NCI-H1048 (cell line): ENCODE measurements at places on chromosomes 2 and 18.

- no peak for DNase-seq
Measured at GRCh38 chr2:117137371-117137770, 677.1 kb upstream of the DDX18 start.

DNA sequence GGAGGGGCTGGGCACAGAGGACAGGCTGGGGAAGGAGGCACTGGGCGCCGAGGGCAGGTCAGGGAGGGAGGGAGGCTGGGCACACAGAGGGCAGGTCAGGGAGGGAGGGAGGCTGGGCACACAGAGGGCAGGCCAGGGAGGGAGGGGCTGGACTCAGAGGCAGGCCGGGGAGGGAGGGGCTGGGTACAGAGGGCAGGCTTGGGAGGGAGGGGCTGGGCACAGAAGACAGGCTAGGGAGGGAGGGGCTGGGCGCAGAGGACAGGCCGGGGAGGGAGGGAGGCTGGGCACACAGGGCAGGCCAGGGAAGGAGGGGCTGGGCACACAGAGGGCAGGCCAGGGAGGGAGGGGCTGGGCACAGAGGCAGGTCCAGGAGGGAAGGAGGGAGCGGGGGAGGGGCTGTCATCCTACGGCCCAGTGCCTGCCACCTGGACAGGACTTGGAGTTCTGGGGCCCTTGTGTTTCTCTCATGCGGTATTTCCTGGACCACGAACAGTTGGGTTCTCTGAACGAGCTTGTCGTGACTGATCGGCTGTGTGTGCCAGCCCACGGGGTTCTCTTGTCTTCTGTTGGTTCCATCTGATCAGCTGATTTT is 46.7 kb upstream of the KCNG2 start:
- no peak for DNase-seq

DNA sequence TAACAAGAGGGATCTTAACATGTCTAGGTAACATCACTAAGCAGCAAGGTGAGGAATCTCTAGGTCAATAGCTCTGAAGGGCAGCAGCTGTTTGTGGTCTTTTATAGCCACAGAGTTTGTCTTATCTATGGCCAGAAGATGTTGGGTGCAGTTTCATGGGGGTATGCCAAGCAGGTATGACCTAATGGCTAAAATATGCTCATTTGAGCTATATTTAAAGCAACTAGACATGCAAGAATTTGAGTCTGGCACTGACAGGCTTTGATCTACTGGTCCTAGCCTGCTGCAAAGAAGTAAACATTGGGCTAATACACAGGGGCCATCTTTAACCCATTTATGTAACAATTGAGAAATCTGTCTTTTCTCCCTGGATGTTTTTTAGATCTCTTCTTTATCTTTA is 13.9 kb upstream of the UGP2 start:
- DNase-seq, result no peak

DNA sequence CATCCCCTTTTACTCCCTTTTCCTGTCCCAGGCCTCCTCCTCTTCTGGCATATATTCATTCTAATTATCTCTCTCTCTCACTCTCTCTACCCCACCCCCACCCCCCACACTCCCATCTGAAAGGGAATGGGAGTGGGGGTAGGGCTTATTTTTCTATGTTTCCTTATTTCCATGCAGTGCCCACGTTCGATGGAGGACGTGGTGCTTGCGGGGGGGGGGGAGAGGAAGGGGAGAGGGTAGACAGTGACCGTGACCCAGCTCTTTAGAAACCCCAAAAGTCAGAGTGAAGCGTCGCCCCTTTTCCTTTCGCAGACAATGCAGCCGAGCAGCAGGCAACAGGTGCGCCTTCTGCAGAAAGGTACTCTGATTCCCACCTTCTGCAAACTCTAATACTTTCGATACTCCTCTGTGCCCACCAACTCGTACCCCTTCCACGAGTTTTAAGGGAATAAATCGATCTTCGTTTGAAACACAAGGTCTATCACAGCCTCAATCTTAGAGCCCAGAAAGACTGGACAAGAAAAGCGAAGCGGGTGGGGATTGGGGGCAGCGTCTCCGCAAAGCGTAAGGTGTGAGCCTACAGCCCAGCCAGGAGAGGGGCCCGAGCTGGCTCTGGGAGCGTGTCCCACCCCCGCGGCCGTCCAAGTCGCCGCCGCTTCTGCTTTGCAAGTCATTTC is 891 bp upstream of the NR4A2 start:
- no peak for DNase-seq

DNA sequence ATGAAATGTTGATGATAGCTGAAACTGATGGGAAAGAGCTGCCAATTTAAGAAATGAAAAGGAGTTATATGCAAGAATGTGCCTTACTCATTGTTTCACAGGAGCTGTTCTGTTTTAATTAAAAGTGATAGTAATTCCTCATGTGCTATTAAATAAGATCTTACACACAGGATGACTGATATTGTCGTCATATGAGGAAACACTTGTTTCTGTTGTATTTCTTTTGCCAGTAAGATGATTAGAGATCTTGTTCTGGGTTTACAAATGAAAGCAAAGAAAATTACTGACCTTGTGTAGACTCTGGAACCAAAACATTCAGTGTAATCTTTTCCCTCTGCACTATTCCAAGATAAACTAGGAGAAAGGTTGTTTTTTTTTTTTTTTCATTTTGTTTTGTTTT is 123.6 kb downstream of the MAP3K20 start:
- DNase-seq, result no peak

DNA sequence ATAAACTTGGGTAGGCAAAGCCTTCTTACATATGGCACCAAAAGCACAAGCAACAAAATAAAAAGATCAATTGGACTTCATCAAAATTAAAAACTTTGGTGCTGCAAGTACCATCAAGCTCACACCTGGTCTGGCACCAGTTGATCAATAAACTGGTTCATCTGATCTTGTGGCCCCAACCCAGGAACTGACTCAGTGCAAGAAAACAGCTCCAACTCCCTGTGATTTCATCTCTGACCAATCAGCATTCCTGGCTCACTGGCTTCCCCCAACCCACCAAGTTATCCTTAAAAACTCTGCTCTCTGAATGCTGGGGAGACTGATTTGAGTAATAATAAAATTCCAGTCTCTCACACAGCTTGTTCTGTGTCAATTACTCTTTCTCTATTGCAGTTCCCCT is 8.4 kb downstream of the EPG5 start:
- DNase-seq, result no peak

GRCh38 chr2:190718652-190719526 is 70.0 kb downstream of the NAB1 start:
- no peak for DNase-seq

- no peak for DNase-seq
Measured at GRCh38 chr2:215416656-215417055, 19.2 kb downstream of the FN1 start.

DNA sequence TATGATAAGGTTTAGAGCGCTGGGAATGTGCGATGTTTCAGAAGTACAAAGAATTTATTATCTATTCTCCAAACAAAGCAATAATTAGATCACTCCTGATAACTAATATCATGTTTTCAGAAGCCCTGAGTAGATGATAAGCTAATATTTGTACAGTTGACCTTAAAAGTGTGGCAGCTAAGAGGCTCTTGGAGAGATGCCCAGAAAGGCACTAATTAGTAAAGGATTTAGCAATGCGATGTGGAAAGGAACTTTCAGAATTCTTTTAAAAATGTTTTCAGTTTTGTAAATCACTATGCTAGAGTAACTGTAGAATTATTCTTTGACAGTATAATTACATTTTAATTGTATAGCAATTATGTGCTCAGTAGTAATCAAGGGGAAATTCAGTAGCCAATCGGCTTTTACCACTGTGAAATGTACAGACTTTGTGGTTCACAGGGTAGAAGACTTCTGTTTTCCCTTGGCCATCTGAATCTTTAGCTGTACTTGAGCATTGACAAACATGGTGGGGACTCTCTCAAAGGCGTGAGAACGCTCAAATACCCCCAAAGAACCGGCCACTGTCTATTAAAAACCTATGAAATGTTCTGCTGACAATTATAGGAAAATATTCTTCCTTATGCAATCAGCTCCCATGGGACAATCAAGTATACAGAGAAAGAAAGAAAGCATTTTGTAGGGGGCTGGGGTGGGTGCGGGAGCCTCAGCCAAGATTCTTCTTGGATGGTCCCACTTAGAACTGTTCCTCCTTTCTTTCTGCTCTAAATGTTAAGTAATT is 262.8 kb upstream of the AGAP1 start:
- no peak for DNase-seq

DNA sequence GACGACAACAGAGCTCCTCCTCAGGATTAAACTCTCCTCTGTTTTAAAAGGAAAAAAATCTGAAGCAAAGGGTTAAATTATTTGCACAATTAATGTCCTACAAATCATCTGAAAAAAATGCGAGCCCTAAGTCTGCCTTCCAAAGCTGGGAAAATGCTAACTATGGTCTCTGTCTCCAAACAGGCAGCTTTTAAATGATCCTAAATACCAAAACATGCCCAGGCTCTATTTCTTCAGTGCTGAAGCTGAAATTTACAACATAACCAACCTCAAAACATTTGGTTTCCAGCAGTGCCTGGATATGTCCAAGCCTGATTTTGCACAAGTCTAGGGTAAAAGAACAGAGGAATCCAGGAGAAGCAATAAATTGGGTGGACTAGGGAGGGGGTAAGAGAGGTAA is 57.2 kb downstream of the LBH start:
- DNase-seq, result no peak

GRCh38 chr2:51013079-51013932 is 18.6 kb downstream of the NRXN1 start:
- DNase-seq, result peak; percentile 32

DNA sequence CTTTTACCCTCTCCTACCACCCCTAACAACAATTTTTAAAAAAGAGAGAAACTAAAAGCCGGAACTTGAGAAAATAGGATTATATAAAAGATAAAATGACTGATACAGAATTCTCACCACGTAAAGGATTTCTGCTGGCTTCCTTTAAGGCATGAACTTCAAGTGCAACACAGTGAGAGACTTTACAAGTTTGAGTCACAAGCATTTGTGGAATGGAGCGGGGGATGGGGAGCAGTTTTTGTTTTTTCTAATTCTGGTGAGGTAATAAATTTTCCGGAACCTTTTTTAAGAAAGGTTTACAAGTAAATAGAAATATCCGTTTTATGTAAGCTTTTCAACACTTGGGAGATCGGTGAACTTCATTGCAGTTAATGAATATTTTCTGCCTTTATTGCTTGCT is 1.8 kb upstream of the CDH2 start:
- DNase-seq, result no peak
